ENCODE measurements at places on chromosomes 6 and 20. TPM values are rescaled to one million over a fixed set of nuclear protein-coding genes. Genes with fewer than 3 reads are reported as not detected.

Gene PIM1
- 21.7 TPM for total RNA-seq

Gene SENP6
- 73.6 TPM for total RNA-seq

Gene ZNF512B
- total RNA-seq, result 10.6 TPM

Gene C6orf15
- not detected for total RNA-seq

Gene AIG1
- total RNA-seq, result 44.4 TPM

Gene SOX12
- 8.9 TPM for total RNA-seq

Gene EPHA7
- total RNA-seq, result under 0.01 TPM

Gene FAM217A
- total RNA-seq, result not detected

Gene VGLL2
- not detected for total RNA-seq

Gene PPP1R18
- total RNA-seq, result 32.1 TPM
